ENCODE measurements at places on chromosomes 2 and 18.

DNA sequence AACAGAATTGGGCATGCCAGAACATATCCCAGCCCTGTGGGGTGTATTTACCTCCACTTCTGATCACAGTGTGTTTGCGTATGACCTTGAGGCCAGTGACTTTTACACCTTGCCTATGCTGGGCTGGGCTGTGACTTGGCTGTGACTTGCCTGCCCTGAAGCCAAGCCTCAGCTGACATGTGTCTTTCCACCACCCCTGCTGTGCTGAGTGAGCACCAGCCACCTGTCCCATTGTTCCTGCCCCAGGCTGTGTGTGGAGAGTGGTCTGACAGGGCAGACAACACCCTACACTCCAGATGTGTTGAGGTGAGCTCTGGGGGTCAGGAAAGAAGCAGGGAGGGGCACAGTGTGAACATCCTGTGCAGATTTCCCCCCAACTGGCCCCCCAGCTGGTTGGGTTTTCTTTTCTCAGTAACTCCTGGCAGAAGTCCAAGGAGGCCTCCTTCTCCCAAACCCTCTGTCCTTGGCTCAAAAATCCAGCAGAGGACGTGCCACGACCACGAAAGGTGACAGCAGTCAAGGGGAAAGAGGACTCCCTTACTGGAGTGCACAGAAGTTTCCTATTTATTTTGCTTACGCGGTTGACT, 5.1 kb upstream of the STEAP3 start:
- DNase-seq = peak; percentile 61

- DNase-seq = no peak
These were observed 24.0 kb upstream of the CTIF start for GRCh38 chr18:48514786-48515185.

DNA sequence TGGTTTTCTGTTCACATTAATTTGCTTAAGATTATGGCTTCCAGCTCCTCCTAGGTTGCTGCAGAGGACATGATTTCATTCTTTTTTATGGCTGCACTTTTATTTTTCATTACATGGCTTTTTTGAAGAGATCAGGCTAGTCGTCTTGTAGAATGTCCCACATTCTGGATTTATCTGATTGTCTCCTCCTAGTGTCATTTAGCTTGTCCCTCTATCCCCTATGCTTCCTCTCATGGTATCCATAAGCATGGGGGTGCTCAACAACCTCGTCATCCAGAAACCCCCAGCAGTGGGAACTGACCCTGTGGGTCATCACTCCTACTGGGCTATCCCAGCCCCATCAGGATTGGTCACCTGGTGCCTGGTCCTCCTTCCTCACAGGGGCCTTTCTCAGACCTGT, 49.6 kb downstream of the SERTAD2 start:
- DNase-seq = no peak

DNA sequence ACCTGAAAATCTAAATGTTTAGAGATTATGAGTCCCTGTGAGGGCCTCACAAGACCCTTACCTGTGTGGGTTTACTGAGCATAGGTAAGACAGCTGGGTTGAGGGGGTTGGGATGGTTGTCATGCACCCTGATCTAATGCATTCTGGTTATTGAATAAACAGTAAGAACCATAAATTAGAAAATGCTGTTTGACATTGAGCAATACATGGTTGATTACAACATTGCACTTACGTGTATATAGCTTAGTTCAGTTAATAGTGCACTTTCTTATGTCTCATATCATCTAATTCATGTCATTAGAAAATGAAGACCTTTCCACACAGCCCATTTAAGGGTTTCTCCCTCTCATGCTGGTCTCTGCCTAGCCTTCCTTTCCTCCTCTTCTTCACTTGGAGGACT, 253.5 kb upstream of the ATP5MC3 start:
- DNase-seq = no peak

DNA sequence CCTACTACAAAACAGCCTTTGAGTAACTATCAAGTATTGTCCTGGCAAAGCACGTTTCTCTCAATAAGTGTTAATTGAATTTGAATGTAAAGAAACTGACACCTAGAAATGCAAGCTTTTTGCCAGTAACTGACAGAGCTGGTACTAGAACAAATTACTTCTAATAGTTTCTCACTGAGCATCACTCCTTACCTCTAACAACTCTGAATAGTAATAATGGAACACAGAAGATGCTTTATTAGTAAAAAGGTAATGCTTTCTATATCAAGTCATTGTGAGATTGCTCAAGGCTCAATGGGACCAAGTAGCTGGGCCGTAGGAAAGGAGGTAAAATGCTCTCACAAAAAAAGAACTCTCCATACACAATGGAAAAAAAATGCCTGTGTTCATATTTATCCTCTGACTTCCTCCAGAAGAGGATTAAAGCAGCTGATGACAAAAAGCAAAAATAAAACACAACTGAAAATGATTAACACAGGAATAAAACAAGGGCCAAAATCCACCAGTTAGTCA, 11.8 kb downstream of the RASGRP3 start:
- DNase-seq = no peak

DNA sequence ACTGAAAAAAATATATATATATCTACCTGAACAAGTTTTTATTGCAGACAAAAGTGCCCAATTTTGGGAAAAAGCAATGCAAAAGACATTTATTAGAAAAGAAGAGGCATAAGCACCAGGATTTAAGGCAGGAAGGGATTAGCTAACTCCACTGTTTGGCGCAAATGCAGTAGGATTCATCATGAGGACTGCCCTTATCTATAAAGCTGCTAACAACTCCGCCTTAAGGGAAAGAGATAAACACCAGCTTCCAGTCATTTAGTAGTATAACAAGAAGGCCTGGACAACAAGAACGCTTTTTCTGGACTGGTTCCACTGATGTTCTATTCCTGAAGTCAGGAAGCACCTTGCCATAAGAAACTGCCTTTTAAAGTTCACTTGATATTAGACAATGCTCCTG, 52.9 kb upstream of the FSHR start:
- no peak for DNase-seq

GRCh38 chr2:224565452-224566035, 19.6 kb downstream of the CUL3 start:
- no peak for DNase-seq

- DNase-seq = no peak
These were observed 38.7 kb downstream of the RPL31 start for GRCh38 chr2:101040761-101041160.

- no peak for DNase-seq
These were observed 508.3 kb upstream of the MYT1L start for GRCh38 chr2:2839393-2839781.

- no peak for DNase-seq
These were observed 19.7 kb upstream of the GATA6 start for GRCh38 chr18:22149710-22150109.

DNA sequence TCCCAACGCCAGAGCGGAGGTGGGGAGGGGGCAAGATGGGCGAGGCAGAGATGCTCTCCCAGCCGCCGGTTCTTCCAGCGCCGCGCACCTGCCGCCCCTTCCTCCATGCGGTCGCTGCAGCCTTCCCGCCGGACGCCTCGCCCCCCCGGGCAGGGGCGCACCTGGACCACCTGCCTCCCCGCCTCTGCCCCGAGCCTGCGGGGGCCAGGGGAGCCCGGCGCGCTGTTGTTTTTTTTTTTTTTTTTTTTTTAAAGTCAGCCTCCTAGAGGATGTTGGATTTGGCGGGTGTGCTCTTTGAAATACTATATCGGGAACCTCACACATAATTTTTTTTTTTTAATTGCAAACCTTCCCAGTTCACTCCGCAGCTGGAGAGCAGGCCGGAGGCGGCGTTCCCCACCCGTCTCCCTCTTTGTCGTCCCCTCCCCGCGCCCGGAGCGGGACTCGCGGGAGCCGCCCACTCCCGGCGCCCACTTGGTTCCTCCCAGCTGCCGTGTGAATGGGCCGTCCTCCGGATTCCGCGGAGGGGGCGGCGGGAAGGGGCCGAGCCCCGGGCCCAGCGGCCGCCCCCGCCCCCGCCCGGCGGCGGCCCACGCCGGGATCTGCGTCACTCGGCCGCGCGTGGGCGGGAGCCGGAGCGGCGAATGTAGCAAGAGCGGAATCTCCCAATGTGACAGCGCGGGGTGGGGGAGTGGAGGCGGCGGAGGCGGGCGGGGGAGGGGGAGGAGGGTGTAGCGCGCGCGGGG, 421 bp upstream of the NAB1 start:
- peak; percentile 21 for DNase-seq

- DNase-seq = no peak
These were observed 116.5 kb upstream of the OTOS start for GRCh38 chr2:240256704-240257637.

GRCh38 chr2:169778446-169778845, 20.2 kb upstream of the SSB start:
- no peak for DNase-seq

GRCh38 chr2:236653863-236654262, 84.2 kb downstream of the ACKR3 start:
- no peak for DNase-seq

DNA sequence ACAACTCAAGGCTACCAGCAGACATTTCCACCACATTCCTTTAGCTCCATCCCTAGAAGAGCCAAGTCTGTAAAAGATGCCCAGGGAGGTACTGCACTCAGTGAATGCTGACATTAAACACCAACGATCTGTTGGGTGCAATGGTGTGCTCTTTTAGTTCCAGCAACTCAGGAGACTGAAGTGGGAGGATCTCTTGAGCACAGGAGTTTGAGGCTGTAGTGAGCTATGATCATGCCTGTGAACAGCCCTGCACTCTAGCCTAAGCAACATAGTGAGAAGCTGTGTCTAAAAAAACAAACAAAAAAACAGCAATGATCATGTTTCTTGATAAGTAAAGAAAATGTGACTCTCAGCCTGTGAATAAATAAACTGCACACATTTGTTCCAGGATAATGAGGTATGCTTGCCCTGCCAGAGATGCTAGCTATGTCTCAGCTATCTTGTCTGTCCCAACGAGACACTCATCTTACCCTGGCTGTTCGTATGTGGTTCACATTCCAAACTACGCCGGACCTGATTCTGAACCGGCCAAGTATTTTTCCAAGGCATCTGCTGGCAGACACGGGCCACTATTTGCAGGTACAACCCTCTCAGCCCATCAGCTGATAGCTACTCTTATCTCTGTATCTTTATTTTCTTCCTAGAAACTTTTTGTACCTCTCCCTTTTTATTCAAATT, 21.8 kb downstream of the TMEM182 start:
- no peak for DNase-seq

DNA sequence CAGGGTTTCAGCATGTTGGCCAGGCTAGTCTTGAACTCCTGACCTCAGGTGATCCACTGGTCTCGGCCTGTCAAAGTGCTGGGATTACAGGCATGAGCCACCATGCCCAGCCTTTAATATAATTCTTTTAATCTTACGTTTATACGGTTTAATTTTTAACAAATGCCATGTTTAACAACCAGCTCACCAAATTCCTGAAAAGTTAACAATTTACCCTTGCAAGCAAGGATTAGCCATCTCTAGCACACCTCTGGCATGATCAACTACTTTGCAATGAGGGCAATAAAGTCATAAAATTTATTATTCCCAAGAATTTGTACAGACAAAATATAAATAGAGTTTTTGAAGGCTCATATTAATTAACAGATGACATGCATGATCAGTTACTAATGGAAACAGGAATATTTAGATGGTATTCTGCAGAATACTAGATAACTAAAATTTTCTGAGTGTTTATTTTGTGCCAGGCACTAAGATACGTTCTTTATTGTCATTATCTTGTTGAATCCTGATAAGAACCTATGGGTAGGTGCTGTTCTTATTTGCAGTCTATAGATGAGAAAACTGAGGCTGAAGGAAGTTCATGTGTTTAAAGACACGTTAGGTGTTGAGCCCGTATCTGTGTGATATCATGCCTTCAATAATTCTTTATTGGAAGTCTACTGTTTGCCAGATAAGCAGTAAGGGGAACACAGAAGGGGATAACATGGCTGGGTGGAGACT, 190.1 kb downstream of the CDCA7 start:
- DNase-seq = no peak

- no peak for DNase-seq
These were observed 928 bp downstream of the GPR39 start for GRCh38 chr2:132417430-132418035.

GRCh38 chr18:2083691-2084090, 487.6 kb downstream of the METTL4 start:
- no peak for DNase-seq

DNA sequence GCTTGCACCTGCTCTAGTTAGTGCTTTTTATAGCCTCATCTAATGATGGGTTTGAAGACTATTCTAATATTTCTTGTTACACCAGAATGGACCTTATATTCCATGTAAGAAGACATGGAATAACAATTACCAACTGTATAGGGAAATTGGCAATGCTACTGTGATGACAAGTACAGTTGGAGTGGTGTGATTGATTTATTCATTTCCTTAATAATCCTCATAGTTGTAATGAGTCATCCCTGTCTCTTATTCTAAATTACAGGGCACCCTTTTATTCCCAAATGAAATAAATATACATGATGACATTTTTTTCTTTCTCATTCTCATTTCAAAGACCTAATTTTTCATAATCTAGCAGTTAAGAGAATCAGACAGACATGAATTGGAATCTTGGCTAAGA, 18.3 kb upstream of the TLK1 start:
- no peak for DNase-seq

DNA sequence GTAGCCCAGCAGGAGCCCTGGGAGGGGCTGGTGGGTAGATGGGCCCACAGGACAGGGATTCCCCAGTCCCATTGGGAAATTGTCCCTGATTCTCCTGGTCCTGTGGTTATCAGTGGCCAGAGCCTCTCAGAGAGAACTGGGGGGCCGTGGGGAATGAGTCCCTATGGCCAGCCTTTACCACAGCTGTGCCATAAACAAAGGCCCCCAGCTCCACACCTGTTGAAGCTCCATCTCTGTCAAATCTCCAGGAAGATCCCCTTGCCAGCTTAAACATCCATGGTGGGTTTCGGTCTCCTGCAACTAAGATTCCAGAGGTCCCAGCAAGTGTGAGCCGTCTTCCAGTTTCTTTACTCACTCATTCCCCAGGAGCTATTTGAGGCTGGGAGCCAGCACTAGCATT, 897.1 kb downstream of the LRRTM4 start:
- no peak for DNase-seq

- no peak for DNase-seq
These were observed 35.7 kb upstream of the TAF4B start for GRCh38 chr18:26190506-26190905.

DNA sequence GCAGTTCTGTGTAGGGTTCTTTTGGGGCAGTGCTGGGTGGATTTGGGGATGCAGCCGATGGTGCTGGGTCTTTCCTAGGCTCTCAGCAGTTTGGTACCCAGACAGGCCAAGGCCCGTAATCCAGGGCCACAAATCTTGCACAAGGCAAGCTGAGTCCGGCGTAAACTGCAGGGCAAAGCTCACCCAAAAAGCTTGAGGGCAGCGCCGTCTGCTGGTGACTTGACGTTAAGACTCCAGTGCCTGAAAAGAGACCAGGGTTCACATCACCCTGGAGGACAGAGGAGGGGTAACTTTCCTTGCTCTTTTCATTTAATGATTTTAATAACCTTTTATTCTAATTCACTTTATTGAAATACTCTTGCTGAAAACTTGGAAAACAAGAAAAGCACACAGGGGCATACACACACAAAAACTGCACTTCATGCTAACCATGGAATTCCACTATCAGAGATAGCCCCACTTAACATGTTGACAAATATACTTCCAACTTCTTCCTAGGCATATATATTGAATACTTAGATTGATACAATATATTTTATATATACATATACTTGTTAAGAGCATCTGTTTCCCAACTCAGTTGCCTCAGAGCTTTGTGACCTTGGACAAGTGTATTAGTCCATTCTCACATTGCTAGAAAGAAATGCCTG, 38.9 kb downstream of the CNGA3 start:
- peak; percentile 41 for DNase-seq

GRCh38 chr2:218679119-218679518, 7.2 kb downstream of the STK36 start:
- DNase-seq = no peak
